ENCODE measurements at places on chromosomes 4 and X.

DNA sequence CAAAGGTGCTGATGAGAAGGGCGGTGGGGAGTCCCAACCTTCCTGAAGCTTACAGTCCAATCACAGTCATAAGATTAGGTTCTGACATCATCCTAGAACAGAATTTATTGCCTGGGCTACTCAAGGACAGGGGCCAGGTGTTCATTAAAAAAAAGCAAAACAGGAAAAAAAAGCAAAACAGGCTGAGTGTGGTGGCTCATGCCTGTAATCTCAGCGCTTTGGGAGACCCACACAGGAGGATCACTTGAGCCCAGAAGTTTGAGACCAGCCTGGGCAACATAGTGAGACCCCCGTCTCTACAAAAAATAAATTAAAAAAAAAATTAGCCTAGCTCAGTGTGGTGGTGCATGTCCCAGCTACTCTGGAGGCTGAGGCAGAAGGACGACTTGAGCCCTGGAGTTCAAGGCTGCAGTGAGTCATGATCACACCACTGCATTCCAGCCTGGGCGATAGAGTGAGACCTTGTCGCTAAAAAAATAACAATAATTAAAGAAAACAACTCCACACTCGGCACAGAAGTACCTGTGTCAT, 3.0 kb downstream of the RAB9A start:
- no peak for DNase-seq

GRCh38 chr4:5995901-5996623, 22.2 kb downstream of the C4orf50 start:
- DNase-seq = no peak

DNA sequence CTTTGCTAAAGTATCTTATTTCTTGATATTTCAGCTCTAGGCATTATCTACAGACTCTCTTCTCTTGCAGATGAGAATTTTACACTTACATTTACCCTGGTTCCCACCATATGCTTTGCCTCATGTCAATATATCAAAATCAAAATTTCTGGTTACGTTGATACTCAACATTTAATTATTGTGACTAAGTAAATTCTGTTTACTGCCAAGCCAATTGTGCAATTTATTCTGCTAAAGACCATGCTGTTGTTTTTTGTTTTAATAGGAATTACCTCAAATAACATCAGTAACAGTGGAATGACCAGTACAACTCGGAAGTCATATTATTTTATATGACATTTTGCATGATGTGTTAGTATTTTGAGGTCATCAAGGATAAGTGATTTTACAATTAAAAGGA, 125.5 kb downstream of the IL15 start:
- no peak for DNase-seq

- no peak for DNase-seq
Measured at GRCh38 chr4:110639207-110640090, 16.6 kb upstream of the PITX2 start.

GRCh38 chrX:139739138-139739537, 31.2 kb upstream of the MCF2 start:
- DNase-seq = no peak

DNA sequence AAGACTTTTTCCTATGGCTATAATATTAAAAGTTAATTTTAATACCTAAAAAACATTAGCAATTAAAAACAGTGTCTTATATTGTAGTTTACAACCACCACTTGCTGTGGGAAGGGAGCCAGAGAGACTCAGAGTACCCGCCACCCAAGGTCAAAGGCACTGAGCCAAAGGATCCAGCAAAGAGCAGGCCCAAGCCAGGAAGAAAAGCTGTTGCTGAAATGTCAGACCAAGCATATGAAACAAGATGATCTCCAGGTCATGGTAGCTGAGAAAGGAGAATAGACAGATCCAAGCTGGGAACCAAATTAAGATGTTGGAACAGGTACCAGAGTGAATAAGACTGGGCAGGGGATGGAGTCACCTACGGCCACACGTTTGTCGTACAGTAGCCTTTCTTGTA, 18.8 kb upstream of the ATOH1 start:
- no peak for DNase-seq

DNA sequence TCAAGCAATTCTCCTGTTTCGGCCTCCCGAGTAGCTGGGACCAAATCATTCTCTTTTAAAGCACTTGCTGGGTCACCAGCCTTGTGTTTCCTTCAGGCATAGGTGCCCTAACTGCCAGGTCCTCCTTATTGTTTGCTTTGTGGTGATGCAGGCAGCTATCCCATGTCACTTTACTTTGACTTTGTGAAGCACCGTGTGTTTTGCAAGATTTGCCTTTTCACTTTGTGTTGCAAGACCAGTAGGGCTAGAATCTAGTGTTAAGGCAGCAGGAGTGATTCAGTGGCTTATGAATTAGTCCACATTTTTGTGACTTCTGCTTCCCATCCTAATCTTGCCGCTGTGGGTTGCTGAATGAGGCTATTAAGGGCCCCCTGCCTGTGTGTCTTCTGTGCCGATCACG, 20.2 kb downstream of the SYAP1 start:
- no peak for DNase-seq

DNA sequence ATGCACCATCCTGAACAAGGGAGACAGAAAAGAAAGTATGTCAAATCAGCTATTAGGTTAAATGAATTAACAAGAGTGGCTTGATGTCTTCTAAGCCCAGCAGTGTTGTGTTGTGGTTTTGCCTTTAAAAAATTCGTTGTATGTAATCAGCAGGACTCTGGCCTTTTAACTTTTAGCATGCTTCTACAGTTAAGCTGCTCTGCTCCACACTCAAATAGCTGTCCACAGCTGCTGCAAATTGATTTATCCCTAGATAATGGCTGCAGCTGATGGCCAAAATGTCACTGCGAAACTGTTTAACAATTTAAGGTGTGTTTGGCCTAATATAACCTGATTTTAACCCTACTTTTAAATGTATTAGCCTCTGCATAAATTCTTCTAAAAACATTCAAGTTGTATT, 85.8 kb downstream of the CXXC4 start:
- no peak for DNase-seq

GRCh38 chr4:82358847-82359246, 14.9 kb downstream of the HNRNPD start:
- no peak for DNase-seq

GRCh38 chrX:103254171-103254824, 657 bp downstream of the TCEAL8 start:
- DNase-seq = peak; percentile 11

DNA sequence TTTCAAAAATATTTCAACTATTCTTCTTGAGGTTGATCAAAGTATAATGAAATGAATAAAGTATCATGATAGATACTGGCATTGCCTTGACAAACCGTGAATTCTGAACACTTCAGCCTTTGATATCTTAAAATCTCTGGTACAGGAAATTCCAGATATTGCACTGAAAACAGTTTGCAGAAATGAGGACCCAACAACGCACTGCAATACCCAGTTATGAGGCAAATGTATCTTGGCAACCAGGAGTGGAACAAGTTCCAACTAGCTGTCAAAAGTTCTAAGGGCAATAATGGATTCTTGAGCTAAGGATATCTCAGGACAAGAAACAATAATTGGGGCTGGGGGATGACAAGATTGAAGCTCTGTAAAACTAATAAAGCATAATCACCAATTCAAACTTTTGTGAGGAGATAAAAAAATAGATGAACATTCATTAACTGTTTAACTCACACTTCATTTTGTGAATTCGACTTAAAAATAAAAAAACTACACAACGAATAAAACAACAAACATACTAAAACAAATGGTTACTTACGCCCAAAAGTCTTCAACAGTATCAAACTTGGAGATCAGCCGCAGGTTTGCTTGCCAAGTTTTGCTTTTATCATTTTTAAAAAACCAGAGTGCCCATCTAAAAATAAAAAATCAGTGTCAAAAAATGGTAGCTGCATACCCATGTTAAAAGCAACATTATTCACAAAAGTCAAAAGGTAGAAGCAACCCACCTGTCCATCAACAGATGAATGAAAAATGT, 38.1 kb downstream of the EIF4E start:
- no peak for DNase-seq

DNA sequence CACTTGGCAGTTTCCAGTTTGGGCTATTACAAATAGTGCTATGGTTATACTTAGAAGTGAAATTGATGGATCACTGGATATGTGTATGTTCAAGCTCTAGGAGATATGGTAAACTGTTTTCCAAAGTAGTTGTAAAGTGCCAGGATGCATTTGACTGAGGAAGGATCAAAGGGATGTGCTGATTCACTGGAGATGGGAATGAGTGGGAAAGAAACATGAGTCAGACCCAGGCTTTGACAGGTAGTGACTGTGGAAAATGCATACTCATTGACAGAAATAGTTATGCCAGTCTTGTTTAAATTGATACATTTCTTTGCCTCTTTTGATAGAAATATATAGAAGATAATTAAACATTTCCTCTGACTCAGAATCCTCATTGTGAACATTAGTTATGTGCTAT, 77.9 kb downstream of the CEP135 start:
- no peak for DNase-seq

GRCh38 chr4:22850630-22851029, 157.9 kb downstream of the GBA3 start:
- no peak for DNase-seq

GRCh38 chrX:18792828-18793227, 85.4 kb downstream of the PPEF1 start:
- DNase-seq = no peak

- no peak for DNase-seq
Measured at GRCh38 chrX:132414404-132414803, 74.4 kb downstream of the MBNL3 start.

- no peak for DNase-seq
Measured at GRCh38 chr4:40118861-40119260, 62.2 kb downstream of the N4BP2 start.

DNA sequence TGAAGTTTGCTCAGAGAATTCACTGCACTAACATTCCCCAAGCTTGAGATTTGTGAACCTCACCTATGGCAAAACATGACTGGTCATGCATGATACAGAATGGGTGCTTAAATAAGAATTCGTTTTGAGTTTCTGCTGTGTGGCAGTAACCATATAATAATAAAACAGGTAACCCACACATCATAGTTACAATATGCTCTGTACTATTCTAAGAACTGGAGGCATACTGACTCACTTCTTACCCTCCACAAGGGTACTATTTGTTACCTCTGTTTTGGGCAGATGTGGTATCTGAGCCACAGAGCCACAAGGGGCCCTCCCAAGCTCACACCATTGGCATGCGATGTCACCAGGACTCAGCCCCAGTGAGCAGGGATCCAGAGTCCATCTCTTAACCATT, 17.6 kb downstream of the SLC2A9 start:
- no peak for DNase-seq

DNA sequence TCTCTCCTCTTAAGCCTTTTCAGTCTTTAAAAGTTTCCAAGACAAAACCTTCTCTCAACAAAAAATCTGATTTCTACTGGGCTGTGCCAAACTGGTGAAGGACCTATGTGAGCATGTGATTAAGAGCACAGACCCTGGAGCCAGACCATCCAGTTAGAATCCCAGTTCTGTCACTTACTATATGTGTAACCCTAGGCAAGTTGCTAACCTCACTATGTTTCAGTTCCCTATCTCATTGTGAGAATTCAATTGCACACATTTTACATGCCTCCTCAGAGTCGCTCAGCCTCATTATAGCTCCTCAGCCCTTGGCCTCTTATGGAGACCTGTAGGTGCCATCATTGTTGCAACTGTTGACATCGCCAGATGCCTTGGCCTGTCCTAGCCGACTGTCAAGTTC, 54.1 kb upstream of the VEGFD start:
- DNase-seq = no peak

DNA sequence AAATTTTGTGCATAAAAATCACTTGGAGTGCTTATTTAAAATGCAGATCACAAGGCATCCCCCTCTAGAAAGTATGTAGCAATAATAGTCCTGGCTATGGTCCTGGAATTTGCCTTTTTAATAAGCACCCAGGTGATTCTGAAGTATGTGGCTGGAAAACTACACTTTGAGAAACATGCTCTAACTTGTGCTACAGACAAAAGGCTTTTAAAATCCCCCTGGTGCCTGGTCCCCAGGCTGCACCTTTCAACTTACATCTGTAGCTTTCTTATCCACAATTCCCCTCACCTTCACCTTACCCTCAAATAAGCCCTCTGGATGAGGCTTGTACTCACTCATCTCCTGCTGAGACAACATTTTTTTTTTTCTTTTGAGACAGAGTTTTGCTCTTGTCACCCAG, 21.1 kb downstream of the ART3 start:
- no peak for DNase-seq

- DNase-seq = no peak
Measured at GRCh38 chr4:56703378-56703777, 22.3 kb upstream of the HOPX start.

DNA sequence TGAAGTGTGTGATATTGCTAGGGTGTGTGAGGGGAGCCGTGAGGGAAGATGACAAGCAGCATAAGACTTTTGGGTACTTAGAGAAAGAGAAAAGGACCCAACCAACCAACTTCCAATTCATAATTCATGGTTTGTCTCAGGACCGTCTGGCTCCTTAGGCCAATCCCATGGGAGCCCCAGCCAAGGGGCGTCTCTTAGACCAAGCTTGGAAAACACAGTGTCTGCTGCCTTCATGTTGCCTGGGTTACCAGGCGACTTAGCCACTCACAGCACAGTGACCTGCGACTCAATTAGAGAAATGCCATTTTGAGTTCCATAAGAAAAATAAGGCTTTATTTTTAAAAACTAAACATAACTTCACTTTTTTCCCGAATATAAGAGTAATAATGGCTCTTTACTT, 32.7 kb downstream of the BST1 start:
- no peak for DNase-seq

GRCh38 chrX:3167771-3168170, 126.5 kb downstream of the ARSF start:
- DNase-seq = no peak

DNA sequence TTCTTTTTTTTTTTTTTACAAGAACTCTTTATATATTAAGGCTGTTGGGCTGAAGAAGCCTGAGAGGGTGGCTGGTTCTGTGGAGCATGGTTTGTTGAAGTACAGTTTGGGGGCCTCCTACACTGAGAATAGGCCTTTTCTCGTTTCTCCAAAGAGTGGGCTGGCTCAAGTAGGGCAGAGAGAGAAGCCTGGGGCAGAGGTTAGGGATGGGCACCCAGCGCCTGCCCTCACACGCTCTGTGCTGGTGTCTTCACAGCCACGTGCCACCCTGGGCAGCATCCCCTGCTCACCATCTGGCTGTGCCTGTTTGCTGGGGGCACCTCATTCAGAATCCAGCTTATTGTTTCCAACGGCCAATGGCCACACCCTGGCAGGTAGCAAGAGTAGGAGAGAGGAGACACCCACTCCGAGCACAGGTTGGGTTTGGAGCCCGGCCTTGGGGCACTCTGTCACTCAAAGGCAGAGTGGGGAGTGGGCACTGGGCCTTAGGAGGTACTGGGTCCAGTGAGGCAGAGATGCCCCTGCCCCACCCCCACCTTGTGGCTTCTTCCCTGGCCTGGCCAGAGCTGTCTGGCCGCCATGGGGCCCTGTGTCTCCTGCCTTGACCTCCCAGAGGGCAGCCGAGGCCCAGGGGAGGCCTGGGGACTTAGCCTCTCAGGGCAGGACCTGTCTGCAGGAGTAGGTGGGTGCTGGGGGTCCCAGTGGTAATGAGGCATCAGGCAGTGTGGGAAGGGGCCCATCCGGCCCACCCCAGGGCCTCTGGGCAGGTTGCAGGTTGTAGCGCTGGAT, 2.9 kb downstream of the MSANTD1 start:
- no peak for DNase-seq

Data from stimulated activated CD4-positive, alpha-beta T cell treated with anti-CD3 and anti-CD28 coated beads, Interleukin-4, amount 100 ng/mL, for 4 hours (primary cell).